Lung (tissue), 17 donors: ENCODE measurements at places on chromosomes 11 and 22.

DNA sequence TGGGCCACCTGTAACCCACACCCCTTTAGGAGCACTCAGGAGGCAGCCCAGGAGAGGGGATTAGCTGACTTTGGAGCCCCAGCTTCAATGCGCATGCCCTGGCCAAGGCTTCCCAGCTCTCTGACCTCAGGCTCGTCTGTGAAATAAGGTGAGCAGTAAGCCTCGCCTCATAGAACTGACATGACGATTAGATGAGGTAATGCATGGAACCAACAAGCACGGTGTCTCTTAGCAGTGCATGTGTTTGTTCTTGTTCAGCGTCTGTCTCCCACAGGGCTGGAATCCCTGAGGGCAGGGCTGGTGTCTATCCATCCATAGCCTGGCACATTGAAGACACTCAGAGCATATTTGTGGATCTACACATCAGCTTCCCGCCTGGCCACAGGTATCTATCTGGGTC, 415.4 kb downstream of the MN1 start:
- DNase-seq = no peak

DNA sequence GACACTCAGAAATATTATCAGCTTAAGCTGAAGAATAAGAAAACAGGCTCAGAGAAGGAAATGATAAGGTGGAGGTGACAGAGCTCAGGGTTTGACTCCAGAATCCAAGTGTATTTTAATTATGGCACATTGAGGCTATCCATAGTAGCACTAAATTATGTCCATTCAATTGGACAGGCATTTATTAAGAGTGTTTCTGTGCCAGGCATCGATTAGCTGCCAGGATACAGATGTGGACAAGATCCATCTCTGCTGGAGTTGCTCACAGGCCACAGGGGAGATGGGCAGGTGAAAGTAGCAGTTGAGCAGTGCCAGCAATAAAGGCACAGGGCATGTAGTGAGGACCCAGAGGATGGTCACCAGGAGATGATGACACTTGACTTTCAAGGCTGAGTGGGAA, 592.5 kb downstream of the INSC start:
- DNase-seq = no peak

DNA sequence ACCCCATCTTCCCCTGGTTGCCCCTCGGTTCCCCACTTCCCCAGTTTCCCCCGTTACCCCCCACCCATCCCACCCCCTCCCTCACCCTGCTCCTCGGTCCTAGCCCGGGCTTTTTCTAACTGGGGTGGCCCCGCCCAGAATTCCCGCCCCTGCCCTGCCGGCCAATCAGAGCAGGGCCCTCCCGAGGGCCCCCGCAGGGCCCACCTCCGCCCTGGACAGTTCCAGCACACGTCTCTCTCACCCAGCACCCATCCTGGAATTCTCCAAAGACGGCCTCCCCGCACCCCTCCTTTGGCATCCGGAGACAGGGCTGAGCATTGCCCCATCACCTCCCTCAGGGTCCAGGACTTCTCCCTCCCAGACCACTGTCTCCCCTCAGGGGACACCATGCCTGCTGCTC, at the start of gene H19:
H19 (minus strand) TSS at position 88 of the 400 bp plus-strand sequence.
- DNase-seq = no peak

- DNase-seq = peak; percentile 89
Observed at GRCh38 chr11:78079232-78080083, at the start of gene NDUFC2. Gene NDUFC2 (minus strand): TSS chr11:78079862. CDS start chr11:78079744, 118 bp downstream.

GRCh38 chr11:117221775-117222517, 9.9 kb downstream of the PCSK7 start:
- DNase-seq = no peak

DNA sequence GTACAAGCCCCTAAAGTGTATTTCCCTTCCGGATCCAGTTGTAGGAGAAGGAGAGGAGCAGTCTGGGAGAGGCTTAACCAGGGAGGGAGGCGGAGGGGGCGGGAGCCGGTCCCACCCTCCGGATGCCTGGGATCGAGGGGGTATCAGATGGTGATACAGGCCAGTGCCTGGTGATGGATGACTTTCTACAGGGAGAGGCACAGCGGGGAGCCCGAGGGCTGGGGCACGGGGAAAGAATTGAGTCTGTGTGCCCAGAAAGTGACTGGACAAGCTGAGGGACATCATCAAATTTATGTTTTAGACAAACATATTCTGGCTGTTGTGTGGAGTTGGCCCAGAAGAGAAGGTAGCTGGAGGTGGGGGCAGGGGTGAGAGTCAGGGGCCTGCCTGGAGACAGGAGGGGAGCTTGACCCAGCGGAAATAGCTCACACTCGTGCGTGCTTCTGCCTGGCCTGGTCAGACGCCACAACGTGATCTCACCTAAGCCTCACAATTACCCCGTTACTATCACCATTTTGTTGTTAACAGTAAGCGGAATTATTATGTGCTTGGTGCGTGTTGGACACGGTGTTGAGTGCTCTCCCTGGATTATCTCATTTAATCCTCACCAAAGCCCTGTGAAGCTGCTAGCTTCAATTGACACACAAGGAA, 42.4 kb downstream of the AMPD3 start:
- DNase-seq = peak; percentile 53

DNA sequence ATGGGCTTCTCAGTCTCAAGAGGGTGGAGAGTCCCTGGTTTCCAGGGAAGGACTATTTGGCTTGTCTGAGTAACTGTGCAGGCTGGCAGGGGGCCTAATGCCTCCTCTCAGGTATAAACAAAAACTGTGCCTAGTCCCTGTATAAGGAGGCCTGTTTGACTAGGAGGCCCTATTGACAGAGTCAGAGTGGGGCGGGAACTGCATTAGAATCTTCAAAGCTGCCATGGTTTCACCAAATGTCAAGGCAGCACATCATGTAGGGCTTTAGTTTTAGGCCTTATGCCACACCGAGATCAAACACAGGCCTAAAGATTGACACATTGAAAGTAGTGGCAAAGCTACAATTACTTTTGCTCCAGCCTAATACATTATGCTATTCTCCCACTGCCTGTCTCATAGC, 611.5 kb upstream of the B3GAT1 start:
- no peak for DNase-seq

- DNase-seq = no peak
Observed at GRCh38 chr11:100806296-100806695, 119.2 kb downstream of the ARHGAP42 start.

DNA sequence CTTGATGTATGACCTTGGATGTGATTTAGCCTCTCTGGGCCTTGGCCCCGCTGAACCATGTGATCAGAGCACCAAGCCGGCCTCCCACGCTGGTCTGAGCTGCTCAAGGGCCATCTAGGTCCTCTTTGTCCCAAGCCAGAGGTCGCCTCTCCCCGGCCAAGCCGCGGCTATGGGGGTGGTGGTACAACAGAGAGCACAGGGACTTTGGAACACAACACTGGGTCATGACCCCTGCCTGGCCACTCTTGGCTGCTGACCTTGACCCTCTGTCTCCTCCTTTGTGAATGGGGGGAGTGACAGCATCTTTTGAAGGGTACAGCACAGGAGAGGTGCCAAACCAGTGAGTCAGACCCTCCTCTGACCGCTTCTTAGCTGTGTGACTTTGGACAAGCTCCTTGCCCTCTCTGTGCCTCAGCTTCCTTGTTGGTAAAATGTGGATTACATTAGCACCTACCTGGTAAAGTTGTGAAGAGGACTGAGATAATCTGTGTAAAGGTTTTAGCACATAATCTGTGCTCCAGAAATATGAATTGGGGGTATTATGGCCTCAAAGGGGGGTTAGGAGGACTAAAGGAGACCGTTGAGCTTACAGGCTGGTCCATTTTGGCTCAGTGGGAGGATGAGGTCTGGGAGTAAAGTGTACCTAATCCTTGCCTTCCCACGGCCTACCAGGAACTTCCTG, 4.7 kb downstream of the SCYL1 start:
- no peak for DNase-seq

- DNase-seq = peak; percentile 42
Observed at GRCh38 chr11:34212566-34212965, 107.1 kb downstream of the NAT10 start.

DNA sequence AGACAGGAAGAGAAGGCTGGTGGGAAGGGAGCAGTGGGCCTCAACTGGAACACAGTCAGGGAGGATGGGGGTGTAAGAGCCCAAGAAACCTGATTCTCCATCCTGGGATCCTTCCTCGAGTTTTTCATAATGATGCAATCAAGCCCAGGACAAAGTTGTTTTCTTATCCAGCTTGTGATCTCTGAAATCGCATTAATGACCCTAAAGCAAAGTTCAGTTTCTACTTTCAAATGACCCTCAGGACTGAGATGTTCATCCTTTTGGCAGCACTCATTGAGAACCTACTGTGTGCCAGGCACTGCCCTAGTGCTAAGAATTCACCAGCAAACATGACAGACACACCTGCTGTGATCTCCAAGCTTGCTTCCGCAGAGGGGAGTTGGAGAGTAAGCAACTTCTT, 45.3 kb downstream of the ISX start:
- DNase-seq = no peak

DNA sequence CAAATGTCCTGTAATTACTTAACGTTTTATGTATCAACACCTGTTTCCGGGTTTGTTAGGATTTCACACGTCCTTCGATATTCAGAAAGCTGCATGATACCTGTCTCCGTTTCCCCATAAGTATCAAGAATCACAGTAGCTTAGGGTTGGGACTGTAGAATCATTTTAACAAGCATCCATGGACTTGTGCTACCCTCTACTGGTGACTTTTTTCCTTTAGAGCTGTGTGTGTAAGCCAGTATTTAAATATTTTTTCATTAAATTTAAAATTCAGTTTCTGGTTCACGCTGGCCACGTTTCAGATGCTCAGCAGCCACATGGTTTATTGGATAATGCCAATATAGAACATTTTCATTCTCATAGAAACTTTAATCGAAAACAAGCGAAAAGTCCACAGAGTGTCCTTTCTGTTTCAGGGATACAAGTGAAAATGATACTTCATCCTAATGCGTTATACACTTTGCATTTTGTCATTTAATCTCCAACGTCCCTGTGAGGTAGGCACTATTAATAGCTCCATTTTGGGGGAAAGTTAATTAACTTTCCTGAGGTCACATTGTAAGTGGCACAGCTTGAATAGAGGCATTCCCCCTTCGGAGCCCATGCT, 61.5 kb upstream of the SLC25A18 start:
- DNase-seq = peak; percentile 49

- no peak for DNase-seq
Observed at GRCh38 chr22:30866811-30867271, 101.7 kb downstream of the MORC2 start.

DNA sequence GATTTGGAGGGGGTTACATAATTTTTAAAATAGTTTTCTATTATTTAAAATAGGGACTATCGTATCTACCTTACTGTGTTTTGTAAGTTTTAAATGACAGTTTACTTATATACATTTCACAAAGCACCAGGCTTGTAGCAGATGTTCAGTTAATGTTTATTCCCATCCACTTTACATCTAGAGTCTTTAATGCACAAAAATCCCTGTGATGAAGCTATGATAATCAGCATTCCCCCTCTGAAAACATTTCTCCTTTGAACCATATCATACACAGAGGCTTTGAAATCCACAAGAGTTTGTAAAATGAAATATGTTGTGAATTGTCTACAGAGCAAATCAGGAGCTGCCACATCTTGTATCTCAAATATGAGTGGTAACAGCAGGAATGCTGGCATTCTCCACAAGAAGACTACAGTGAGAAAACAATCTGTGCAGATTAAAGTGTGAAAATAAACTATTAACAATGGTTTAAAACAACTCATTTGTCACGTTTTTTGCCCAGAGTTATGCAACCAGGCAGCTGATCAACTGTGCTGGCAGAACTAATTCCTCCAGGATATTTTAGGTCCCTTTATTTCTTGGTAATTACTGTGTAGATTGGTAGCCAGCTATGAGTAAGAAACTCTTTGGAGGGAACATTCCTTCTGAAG, 699.1 kb upstream of the ARHGAP42 start:
- peak; percentile 32 for DNase-seq

- peak; percentile 81 for DNase-seq
Observed at GRCh38 chr11:95592471-95592870, 197.1 kb downstream of the FAM76B start.

DNA sequence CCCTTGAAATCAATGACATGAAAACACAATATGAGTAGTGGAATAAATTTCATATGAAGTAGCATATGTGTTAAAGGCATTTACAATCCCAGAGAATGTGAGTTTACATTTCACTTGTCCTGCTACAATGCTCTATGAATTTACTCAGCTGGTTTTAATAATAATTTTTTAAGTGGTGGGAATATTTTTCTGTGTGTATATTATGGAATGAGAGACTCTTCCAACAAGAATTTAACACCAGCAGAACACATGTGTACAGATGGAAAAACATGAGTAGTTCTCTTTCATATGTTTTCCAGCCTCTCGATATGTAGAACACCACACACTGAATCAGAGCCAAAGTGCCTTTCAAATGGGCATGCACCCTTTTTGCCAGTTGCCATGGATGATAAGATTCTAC, 170.4 kb downstream of the MAML2 start:
- no peak for DNase-seq

DNA sequence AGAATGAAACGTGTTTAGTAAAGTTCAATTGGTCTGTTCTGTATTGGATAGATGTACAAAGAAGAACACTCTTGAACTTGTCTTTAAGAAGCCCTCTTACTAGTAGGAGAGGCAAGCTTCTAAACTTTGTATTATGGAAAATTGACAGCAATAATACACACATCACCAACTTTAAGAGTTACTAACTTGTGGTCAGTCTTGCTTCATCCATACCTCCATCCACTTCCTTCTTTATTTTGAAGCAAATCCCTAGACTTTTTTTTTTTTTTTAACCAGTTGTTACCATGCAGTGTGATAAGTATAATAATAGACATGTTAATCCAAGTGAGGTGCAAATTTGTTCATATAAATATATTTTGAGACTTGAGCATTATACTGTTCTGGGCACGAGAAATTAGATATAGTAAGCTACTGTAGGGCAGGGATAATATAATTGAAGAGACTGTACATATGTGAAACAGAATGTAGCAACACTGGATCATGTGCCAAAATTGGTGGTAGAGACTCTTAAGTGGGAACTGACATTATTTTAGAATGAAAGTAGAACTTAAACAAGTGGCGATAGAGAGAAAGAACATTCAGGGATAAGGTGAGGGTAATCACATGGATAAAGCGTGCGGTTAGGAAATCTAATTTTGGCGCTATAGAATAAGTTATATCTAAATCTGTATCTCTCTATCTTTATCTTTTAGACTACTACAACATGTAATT, 6.5 kb downstream of the FAR1 start:
- DNase-seq = no peak

GRCh38 chr22:19016081-19016766, 80.1 kb upstream of the PRODH start:
- DNase-seq = peak; percentile 20
